ENCODE measurements at places on chromosomes 3 and 15.

DNA sequence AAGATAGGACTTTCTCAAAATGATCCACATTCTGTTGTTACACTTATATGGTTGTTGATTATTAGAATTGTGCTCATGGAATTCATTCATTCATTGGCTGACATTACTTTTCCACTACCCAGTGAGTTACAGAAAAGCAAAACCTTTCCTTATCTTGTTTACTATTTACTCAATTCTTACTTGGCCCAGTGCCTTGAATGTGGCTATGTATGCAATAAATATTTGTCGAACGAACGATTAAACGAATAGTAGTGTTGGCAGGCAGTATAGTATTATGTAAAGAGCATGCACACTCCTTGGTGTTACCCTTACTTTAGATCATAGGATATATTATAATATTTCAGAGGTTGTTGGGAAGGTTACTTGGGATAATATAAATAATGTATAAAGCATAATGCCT is 31.0 kb downstream of the CTDSPL2 start:
- DNase-seq, result no peak

DNA sequence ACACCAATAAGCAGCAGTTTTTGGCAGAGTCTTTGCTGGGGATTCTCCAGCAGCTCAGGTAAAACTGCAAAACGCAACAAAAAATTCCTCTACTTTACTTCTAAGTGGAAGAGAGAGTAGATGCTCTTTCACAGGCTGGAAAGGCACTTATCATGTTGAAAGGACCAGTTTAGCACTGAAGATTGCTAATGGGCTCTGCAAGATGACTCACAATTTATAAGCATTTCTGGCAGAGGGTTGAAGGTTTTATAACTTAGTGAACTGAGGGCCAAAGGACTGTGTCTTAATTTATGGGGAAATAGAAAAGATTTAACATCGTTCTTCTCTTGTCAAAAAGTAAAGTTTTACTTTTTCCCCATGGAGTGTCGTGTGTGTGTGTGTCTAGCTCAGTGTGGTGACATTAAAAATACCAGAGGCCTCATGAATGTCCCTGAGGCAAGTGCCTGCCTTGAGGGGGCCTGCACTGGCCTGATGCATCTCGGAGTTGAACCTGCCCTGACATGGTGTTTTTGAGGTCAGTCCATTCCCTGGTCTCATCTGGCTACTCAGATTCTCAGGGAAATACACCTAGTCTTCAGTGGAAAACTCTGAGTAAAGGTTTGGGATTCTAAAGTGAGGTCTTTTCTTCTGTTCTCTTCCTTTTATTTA is 1092.0 kb downstream of the NAALADL2 start:
- no peak for DNase-seq

DNA sequence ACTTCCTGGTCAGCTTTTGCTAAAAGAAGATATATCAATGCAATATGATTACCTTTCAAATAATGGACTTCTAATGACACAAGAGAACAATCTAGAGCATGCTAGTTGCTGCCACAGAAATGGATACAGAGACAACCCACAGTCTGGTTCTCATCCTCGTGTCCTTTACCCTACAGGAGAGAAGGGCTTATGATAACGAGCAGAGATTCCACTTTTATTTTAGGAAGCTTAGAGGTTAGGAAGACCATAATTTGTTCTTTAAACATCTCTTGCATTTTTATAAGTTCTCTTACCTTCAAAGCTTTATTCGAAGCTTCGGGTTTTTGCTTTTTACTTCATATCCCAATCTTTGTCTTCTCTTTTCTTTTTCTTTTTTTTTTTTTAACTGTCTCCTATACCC is 39.1 kb downstream of the FILIP1L start:
- no peak for DNase-seq

DNA sequence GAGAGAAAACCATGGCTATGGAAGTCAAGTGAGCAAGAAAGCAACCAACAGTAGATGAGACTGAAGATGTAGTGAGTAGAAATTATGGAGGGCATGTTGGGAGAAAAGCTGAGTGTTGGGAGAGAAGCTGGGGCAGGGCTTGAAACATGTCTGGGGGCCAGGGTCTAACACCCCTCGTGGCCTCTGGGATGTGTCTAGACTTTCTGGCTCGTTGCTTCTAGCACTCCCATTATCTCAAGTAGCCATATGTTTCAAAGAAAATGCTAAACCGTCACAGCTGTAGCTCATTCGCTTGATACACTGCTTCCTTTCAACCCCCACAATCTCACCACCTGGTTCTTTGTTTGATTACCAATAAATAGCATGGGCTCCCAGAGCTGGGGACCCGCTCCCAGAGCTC is 83.8 kb upstream of the BCHE start:
- no peak for DNase-seq

GRCh38 chr3:147497286-147497685 is 88.1 kb downstream of the ZIC1 start:
- no peak for DNase-seq

DNA sequence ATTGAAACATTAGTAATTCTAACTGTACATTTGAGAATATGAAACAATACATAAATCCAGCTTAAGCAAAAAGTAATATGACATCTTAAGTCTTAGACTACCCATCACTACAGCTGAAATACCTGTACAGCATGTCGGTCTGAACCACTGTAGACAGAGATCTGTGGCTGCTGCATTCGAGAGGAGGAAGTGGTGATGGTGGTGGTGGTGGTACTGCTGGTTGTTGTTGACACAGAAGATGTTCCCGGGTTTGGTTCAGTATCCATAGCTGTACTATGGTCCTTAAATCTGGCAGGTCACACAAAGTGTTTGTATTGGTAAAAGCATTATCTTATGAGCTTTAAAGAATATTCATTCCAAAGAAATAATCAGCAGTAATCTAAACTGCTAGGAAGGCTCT is 2.9 kb downstream of the PHC3 start:
- DNase-seq, result peak; percentile 76

DNA sequence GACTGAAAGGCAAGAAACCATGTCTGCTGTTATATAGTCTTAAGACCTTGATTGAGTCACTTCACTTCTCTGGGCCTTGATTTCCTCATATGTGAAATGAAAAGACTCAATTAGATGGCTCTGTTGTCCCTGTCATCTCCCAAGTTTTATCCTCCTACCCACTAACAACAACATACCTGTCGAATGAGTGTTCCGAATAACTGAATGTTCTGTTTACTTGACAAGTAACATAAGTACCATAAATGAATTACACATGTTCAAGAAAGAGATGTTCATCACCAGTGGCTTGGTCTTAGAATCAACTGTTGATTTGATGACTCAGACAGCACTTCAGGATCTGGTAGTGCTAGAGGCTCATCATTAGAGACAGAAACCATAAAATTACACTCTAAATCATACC is 311.7 kb downstream of the VPS13C start:
- no peak for DNase-seq

GRCh38 chr3:196431181-196432136 is 768 bp downstream of the UBXN7 start:
- DNase-seq, result peak; percentile 34

Data from CD4-positive, alpha-beta T cell treated with Interleukin-17A for 1 hour (primary cell).